ENCODE measurements at places on chromosomes 12 and 14.

DNA sequence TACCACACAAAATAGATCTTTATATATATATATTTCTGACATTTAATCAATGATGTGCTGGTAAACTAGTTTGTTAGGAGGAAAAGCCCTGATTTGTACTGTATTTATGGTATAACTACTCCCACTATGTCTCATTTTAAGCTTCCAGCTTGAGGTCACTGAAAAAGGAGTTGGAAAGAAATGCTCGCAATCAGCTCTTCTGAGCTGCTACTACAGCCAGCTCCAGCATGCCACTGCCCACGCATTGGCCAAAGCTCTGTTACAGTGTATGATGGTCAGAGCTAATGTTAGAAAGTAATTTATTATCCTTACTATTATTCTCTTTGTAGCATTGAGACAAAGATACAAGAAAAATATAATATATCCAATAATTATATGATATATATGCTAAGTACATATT, 55.0 kb upstream of the PCED1B start:
- DNase-seq, result no peak

GRCh38 chr14:37172024-37172869, at the start of gene SLC25A21:
SLC25A21 (minus strand) TSS chr14:37172606.
- peak; percentile 71 for DNase-seq

DNA sequence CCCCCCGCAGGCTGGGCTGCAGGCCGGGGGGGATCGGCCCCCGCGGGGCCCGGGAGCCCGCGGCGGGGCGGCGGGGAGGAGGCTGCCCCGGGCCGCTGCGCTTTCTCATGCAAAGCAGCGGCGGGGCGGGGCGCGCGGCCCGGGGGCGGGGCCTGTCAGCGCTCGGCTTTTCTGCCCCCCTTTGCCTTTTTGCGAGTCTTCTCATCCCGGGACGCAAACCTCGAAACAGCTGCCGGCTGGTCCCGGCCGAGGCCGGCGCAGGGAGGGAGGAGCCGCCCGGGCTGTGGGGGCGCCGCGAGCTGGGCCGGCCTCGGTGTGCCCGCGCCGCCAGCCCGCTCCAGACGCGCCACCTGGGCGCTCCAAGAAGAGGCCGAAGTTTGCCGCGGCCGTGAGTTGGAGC, at the start of gene FZD10:
TSS of gene FZD10 (plus strand) at position 198 of the 400 bp plus-strand sequence. CDS start 479 bp downstream, outside the sequence.
- DNase-seq, result no peak

GRCh38 chr12:93957870-93958269, 190.5 kb upstream of the PLXNC1 start:
- DNase-seq, result no peak

- no peak for DNase-seq
Measured at GRCh38 chr12:98123021-98123461, 392.3 kb upstream of the TMPO start.

DNA sequence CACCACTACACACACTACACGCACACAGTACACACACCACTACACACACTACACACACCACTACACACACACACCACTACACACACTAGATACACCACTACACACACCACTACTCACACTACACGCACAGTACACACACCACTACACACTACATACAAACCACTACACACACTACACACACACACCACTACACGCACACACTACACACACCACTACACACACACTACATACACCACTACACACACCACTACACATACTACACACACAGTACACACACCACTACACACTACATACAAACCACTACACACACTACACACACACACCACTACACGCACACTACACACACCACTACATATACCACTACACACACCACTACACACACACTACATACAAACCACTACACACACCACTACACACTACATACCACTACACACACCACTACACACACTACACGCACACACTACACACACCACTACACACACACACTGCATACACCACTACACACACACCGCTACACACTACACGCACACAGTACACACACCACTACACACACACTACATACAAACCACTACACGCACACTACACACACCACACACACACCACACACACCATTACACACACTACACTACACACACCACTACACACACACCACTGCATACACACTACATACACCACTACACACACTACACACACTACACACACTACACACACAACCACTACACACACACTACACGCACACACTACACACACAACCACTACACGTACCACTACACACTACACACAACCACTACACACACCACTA, 11.7 kb downstream of the NOC4L start:
- no peak for DNase-seq

- no peak for DNase-seq
Measured at GRCh38 chr12:120259418-120260202, 5.9 kb downstream of the PXN start.

DNA sequence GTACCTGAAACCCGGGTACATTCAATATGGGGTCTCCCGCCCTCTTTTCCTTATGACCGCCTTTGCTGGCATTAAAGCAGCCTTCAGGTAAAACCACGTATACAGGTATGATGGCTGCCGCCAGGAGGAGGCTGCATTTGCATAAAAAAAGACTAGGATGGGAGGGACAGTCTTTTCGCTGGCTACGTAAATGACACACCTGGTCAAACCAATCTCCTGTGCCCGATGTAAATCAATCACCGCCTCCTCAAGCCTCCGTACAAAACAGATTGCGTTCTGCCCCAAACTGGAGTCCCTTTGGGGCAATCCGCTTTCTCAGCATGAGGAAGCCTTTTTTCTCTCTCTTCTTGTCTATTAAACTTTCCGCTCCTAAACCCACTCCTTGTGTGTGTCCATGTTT, 8.1 kb upstream of the ALDH1L2 start:
- DNase-seq, result no peak

GRCh38 chr14:54362089-54362504, 34.7 kb upstream of the CDKN3 start:
- DNase-seq, result no peak

- DNase-seq, result no peak
Measured at GRCh38 chr12:112555621-112556233, 137.0 kb downstream of the PTPN11 start.

DNA sequence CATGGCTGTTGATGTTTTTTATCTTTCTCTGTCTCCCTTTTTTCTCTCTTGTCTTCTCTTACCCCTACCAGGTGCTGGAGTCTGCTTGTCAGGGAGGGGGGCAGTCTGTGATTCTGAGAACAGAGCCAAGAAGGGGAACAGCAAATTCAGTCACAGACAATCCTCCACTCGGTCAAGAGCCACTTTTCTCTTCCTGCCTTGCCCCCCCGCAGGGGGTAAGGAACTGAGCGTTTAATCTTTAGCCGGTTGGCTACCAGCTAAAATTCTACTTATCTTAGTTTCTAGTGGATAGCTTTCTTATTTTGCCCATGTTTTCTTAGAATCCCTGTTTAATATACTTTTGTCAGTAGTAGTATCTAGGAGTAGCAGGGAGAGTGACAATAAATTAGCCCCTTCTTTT, 1.9 kb downstream of the RIMKLB start:
- DNase-seq, result no peak

DNA sequence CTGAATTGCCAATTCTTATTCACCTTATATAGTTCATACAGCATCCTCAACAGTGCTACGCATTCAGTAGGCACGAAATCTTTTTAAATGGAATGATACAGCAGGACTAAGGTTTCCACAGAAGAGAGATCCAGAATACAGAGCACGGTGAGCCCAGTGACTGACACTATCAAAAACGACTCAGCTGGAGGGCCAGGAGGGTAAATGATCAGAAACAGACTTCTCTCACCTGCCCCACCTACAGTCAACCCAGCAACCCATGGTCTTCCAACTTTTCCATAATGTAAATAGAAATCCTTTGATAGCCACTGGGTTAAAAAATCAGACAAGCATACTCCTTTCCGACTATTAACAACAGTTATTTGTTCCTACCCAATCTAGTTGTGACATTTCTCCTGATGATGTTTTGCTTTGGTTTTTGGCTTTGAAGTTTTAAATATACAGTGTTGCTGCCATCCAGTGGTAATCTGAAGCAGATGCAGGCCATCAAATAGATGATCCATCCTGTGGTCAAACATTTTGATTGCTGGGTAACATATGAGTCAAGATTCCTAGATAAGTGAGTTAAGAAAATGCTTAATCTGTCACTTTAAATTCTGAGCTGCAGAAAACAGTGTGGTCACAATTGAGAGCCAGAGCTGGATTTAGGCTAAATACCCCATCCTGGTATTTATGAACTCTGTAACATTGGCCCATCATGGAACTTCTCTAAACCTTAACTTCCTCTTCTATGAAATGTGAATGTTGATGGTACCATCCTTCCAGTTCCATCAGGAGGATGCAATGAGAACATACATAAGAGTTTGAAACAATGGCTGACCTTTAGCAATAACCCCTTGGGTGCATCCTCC, 42.0 kb downstream of the GPHB5 start:
- DNase-seq, result peak; percentile 21

DNA sequence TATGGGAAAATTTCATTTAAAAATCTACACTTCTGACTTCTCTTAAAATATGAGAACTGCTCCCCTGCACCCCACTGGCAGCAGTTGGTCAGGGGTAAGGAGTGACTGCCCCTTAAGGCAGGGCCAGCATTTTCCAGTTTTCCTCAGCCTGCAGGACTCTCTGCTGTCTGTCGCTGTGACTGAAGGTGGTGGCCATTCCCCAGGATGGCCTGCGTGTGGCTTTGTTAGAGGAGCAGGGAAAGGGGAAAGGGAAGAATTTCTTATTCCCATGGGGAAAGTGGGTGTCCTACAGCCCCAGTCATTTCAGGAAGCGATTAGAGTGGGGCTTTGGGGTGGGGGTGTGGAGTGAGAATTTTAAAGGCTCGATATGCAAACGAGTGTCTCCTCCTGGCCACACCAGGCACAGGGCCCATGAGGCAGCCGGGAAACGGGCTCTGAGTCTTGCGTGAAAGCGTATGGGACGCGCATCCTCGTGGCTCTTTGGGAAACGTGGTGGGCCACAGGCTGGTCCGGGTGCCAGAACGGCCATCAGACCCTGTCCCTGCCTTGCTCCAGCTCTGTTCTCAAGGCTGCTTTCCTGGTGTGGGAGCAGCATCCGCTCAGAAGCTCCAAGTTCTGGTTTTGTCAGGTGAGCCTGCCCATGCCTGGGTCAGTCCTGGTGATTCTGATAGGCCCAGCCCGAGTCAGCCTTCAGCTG, 23.5 kb downstream of the ADGRD1 start:
- no peak for DNase-seq

DNA sequence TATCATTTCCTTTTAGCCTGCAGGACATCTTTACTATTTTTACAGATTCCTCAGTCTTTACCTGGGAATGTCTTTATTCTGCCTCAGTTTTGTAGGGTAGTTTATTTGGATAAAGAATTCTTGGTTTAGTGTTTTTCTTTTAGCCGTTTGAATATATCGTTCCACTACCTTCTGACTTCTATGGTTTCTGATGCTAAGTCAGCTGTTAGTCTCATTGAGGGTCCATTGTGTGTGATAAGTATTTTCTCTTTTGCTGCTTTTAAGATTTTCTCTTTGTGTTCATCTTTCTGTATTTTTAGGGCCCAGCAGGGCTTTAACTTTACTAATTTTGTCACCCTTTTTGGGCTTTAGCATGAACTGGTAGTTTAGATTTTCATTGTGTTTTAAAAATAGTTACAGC, 113.5 kb downstream of the MNAT1 start:
- no peak for DNase-seq

DNA sequence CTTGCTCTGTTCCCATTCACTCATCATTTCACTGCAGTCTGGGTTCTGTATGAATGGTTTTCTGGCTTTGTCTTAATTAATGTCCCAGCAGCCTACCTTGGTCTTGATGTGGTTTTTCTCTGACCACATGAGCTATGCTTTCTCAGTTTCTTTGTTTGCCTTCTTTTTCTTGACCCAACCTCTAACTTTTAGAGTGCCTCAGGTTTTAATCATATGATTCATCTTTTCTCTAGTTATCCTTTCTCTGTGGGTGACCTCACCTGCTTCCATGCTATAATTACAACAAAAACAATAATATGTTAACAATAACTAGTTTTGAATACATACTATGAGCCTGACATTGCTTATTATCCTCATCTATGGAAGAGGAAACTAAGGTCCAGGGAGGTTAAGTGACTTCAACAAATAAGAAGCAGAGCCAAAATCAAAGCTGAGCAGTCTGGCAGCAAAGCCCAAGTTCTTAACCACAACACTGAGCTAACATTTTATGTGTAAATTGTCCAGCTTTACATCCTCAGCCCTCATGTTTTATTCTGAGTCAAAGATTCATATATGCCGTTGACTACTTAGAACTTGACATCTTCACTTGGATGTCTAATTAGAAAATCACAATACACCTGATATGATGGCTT, 4.7 kb upstream of the EPYC start:
- no peak for DNase-seq

DNA sequence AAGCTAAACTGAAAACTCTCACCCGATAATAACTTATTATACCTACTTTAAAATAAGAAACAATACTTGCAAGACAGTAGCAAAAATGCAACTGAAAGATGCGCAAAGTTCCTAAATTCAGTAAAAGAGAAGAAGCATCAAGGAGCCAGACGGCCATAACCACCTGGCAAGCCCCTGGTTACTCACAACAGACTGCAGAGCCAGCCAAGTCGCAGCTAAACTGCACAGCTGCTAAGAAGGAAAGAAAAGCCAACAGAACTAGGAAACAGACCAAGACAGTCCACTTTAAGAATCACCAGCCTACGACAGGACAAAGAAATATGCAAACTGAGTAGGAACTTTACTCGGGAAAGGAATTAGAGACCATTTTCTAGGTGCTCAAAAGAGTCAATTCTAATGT, 127.9 kb downstream of the TMTC1 start:
- DNase-seq, result no peak

DNA sequence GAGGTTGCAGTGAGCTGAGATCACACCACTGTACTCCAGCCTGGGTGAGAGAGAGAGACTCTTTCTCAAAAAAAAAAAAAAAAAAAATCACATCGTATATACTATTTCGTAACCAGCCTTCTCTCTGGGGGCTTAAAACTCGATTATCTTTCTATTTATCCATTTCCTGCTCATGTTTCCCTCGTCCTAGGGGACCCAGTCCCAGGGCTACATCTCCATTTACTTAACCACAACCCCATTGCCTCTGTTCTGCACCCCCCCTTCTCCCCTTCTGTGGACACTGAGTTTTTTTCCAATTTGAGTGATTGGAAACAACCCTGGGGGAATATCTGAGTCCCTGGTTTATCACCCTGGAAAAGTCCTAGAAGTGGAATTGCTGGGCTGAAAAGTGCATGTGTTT, 36.2 kb upstream of the YY1 start:
- DNase-seq, result no peak

GRCh38 chr14:75254901-75255584, 23.6 kb upstream of the FOS start:
- DNase-seq, result no peak

GRCh38 chr12:104223712-104224111, 8.1 kb downstream of the TXNRD1 start:
- no peak for DNase-seq

GRCh38 chr14:77113644-77114043, 15.6 kb downstream of the CIPC start:
- no peak for DNase-seq

- no peak for DNase-seq
Measured at GRCh38 chr14:57485635-57486034, 8.0 kb downstream of the CCDC198 start.

Data from HCT116 (cell line).